ENCODE measurements at places on chromosomes 13 and 19.

DNA sequence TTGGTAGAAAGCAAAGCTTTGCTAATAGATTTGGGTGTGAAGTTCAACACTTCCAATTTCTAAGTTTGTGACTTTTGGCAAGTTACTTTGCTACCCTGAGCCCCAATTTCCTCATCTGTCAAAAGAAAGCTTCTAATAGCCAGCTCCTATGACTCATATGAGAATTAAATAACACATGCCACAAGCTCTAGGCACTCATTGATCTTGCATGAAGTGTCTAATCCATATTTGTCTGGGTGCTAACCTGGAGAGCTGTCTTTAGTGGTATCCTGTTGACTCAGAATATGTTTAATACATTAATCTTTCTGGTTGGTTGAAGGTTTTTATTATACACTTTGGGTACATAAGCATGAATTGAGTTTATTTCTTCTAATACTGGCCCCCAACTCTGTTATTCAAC is 188.8 kb downstream of the POSTN start:
- DNase-seq, result no peak

DNA sequence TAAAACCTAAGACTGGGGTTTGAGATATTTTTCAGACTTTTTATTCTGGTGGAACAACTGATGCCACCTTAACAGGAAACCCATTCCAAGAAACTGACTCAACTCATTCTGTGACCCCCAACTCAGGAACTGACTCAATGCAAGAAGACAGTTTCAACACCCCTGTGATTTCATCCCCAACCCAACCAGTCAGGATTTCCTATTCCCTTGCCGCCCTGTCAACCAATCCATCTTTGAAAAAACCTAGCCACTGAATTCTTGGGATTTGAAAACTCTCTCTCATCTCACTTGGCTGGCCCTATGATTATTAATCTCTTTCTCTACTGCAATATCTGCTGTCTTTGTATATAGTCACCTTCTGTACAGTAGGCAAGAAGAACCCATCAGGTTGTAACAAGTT is 1211.9 kb upstream of the ATXN8OS start:
- DNase-seq, result no peak

- DNase-seq, result no peak
Observed at GRCh38 chr13:46839399-46839798, 42.4 kb upstream of the ESD start.

DNA sequence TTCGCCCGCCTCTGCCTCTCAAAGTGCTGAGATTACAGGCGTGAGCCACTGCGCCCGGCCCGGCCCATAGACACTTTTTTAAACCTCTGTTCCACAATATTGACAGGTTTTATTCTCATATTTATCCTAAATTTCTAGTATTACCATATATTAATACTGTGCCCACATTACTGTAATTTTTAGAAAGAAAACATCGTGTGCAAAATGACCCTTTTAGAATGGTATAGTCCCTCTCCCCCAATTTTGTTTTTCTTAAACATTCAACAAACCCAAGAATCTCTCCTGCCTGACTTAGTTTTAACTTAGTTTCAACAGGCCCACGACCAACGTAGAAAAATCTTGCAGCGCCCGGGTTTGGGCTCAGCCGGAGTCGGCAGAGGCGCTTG is 9.1 kb downstream of the CDX2 start:
- no peak for DNase-seq

DNA sequence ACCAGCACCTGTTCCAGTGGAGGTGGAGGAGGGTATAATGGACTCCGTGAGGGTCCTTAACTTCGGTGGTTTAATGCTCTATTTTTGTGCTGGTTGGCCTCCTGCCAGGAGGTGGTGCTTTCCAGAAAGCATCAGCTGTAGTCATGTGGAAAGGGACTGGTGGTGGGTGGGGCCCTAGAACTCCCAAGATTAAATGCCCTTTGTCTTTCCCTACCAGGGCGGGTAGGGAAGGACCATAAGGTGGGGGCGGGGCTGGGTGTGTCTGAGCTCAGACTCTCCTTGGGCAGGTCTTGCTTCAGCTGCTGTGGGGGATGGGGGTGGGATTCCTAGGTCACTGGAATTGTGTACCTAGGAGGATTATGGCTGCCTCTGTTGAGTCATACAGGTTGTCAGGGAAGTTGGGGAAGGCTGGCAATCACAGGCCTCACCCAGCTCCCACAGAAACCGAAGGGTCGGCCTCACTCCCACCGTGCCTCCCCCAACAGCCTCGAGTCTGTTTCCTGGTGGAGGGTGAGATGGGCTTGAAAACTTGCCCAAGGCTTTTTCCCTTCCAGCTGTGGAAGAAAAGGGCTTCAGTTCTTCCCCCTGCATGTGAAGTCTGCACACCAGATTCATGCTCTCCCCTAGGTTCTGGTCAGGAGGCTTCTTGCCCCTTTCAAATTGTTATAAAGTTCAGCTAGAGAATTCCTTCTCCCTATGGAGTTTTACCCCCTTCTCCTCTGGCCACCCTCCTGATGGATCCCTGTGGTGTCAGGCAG is 60.3 kb upstream of the CLDN10 start:
- DNase-seq, result no peak
